AG04450 (cell line): ENCODE measurements at places on chromosomes 1 and 21.

- DNase-seq = no peak
These were observed 65.6 kb upstream of the SRSF10 start for GRCh38 chr1:24045771-24046170.

- no peak for DNase-seq
These were observed 280 bp downstream of the CREB3L4 start for GRCh38 chr1:153968000-153968363.

GRCh38 chr21:35925497-35925896 lies 134.8 kb downstream of the SETD4 start:
- DNase-seq = no peak

DNA sequence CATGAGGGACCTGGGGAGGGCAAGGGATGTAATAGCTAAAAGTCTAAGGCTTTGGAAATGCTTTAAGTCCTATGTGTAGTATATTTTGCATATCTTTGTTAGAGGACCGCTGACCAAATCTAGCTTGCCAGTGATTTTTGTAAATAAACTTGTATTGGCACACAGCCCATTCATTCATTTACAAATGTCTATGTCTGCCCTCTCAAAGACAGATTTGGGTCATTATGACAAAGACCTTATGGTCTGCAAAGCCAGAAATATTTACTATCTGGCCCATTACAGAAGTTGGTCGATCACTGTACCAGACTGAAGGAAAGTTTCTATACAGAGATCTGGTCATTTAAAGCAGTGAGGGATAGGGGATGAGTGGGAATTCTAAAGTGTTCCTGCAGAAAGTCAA lies 120.1 kb upstream of the RAVER2 start:
- DNase-seq = no peak

DNA sequence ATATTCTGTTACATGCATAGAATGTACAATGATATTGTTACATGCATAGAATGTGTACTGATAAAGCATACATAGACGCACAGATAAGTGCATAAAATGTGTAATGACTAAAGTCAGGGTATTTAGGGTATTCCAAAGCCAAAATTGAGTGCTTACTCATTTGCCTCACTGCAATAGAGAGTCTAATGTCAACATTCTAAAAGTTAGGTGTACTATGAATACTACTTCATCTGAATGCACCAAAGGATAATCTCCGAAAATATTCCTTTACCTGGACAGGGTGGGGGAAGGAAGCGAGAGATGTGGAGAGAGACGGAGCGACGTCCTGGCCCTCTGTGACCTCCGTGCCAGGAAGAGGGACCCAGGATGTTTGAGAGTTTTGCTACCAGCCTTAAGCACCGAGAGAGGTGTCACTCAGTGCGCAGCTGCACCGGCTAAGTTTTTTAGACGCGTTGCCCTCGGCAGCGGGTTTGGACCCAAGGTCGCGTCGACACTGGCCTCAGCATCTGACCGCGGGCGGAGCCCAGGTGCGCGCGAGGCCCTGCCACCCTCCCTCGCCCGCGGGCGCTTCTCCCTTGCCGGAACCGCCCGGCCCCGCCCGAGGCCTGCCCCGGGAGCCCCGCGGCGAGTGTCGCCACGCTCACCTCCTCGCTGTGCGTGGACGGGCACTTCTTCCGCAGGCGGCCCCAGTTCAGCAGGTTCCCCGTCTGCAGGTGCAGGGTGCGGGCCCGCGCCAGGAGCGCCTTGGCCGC lies 660 bp downstream of the GCLM start:
- DNase-seq = no peak

- DNase-seq = peak; percentile 30
These were observed 84.9 kb upstream of the ARHGEF16 start for GRCh38 chr1:3369446-3370076.

DNA sequence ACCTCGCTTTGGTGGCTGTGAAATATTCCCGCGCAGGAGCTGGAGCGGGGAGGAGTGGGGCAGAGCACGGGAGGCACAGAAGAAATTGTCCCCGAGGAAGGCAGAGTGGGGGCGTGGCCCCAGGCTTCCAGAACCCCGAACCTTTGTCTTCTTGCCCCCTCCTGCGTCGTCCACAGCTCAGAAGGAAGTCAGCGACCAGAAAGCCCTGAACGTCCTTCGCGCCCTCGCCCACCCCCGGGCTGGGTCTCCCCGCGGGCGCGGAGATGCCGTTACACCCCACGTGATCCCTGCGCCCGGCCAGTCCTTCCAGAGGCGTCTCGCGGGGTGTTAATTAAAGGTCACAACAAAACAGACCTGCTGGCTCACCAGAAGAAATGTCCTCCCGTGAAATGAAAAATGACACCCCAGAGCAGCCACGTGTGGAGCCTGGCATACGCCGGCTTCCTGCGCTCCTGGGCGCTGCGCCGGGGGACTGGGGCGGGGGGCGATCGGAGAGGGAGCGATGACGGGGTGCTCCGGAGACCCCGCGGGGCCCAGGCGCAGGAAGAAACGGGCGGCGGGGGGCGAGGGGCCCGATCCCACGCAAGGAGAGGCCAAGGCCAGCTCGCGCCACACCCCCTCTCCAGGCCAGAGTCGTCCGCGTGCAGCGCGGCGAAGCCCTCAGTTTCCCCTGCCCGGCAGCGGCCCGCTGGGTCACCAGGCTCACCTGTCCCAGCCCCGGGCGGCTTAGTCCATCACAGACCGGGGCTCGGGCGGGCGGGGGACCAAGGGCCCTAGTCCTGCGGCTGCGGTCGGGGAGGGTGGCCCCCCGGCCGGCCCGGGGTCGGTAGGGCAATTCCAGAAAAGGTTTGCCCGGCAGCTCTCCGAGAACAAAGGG lies 995 bp upstream of the KIF26B start:
- DNase-seq = no peak

DNA sequence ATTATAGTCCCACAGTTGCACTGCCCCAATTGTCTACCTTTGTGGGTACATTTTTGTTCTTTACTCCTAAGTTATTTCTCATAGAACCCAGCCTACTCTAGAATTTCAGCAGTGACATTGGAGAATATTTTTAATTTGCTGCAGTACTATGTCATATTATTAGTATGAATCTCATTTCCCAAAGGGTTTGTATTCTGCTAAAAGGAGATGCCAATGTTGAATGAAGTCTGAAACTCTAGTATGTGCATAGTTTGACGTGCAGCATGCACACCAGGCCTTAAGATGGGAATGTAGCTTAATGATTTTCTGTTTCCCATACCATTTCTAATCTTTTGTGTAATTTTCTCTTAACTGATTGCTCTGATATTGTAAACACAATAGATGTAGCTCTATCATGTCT lies 10.5 kb upstream of the C1orf105 start:
- no peak for DNase-seq

DNA sequence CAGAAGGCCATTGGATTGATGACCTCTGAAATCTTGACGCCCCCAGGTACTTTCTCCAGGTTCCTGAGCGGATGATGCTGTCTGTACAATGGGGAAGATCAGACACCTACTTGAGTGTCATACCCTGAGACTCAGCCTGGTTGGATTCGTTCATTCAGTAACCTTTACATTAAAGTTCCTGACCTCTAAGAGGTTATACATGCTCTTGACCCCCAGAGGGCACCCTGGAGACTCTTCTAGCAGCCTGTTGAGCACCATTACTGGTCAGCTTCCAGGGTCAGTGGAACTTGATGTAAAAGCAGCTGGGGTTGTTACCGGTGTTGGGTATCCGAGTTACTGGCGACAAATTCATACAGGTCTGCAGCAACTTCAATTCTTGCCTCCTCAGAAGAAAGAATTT lies 114.3 kb upstream of the ZNF678 start:
- DNase-seq = no peak

DNA sequence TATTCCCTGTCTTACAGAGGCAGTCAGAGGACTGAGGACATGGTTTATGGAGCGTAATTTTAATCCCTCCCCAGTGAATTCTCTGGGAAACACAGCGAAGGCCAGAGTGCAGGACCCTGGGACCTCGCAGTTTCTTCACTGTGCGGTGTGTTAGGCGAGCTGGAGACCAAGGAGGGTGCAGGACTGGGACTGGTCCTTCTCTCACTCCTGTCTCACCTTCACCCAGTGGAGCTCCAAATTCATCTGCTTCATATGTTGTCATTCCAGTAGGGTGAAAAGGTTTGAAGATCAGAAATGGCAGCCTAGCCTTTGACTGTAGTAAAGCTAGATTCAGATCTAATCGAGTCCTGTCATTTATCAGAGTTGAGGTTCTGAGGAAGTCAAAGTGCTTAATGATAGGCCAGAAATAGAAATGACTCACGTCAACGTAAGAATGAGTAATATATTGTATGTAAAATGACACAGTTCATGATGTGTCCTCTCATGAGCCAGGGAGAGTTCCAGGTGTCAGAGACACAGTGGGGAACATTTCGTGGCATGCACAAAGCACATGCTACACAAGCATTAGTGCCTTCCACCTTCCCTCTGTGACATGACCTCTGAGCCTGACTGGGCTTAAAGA lies 647.5 kb downstream of the SMYD3 start:
- no peak for DNase-seq

DNA sequence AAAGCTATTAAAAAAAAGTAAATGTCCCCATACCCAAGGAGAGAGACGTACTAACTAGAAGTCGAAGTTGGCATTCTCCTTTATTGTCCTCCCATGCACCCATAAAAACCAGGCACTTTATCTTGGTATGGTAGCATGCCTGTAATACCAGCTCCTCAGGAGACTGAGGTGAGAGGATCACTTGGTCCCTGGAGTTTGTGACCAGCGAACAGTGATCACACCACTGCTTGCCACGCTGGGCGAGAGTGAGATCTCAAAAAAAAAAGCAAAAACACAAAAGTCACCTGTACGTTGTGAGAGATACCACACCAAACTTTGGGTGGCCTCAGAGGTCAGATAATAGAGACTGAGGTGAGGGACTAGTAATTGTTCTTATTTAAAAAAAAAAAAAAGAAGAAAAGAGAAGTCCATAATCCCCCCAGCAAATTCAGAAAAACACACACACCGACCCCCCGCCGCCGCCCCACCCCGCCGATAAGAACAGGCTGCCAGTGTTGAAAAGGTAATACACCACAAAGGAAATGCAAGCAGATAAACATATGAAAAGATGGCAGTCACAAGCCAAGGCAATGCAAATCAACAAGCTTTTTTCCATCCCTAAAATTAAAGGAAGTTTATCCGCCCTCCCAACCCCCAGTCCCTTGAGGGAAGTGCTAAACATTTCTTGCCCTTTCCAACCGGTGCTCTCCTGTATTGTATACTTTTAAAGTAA lies 3.6 kb downstream of the L1TD1 start:
- DNase-seq = no peak

- no peak for DNase-seq
These were observed 655.0 kb downstream of the RWDD3 start for GRCh38 chr1:95888941-95889390.

DNA sequence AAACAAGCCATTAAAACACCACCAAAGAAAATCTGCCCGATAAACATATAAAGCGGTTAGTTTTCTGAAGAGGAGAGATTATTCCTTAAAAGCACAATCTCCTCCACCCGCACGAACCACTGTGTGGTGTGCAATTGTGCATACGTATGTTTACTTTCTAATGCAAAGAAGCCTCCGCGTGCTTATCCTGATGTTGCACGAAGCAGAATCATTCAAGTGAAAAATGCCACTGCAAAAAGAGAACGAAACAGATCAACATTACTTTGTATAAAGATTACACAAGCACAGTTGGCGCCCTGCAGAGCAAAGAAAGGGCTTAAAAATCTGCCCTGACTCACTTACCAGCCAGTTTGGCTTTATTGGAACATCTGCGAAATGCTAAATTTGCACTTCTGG lies 166.8 kb downstream of the ZNF281 start:
- DNase-seq = no peak

DNA sequence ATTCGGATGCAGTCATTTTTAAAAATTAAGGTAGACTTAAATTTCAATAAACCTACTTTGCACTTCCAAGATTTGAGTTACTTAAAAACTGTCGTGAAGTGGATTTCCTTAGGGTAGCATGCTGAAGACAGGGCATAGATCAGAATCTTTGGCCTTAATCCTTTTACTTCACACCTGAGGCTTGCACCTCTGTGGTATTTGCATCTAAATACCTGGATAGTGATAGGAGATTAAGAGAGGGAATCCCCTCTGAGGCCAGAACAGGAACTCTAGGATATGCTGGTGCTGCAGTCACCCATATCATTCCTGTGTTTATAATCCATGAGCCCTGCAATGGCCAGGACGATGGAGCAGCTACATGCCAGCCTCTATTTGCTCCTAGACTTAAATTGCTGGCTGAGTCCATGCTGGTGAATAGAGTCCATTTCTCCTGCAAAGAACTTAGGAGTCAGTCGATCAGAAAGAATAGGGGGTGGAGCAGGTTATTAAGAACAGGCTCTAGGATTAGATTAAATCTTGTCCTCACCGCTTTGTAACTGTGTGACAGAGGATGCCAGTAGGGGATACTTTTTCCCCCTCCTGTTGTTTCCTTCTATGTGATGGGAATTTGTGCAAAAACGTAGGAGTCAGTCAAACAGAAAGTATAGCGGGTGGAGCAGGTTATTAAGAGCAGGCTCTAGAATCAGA lies 333.6 kb downstream of the DUSP10 start:
- DNase-seq = no peak

DNA sequence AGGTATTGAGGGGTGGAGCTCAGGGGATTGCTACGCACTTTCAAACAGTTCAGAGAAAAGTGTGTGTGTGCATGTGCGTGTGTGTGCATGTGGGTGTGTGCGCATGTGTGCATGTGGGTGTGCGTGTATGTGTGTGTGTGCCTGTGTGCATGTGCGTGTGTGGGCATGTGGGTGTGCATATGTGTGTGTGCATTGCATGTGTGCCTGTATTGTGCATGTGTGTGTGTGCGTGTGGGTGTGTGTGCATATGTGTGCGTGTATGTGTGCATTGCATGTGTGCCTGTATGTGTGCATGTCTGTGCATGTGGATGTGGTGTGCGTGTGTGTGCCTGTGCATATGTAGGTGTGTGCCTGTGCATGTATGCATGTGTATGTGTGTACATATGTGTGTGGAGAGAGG lies 12.6 kb upstream of the KCNAB2 start:
- DNase-seq = no peak

DNA sequence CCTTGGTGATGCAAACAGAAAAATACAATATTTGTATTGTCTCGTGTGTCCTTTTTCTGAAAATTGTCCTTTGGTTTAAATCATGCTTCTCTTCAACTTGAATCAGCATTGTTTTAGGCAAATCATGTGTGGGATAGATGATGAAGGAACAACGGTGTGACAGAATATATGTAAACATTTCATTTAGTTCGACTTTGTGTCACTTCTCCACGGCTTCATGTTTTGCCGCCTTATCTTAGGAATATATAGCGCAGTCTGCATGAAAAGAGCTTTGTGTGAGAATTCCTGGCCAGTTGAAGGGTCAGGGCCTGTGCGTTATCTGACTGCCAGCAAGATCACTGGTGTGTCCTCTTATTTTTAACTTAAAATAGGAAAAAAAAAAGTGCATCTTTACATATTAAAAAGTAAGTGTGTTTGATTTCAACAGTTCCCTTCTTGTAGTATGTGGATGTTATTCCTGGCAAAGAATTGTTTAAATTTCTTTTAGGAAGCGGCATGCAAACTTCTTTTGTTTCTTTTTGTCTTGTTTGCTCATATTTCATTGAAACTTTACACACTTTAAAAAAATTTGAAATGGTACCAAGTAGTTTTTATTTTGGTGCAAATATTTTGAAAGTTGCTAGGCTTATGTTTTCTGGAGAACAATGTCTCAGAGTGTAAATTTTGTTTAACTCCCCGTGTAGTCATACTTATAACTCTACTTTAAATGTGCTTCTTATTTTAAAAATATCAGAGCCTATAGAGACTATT lies 465.2 kb downstream of the USP25 start:
- no peak for DNase-seq
